ENCODE measurements at places on chromosomes 13 and 19. TPM values are rescaled to one million over a fixed set of nuclear protein-coding genes. Genes with fewer than 3 reads are reported as not detected.

CEACAM16 gene
- total RNA-seq, result not detected

S1PR4 gene
- not detected for total RNA-seq

KLK2 gene
- total RNA-seq, result not detected

PNMA8B gene
- total RNA-seq, result 1.8 TPM

ZNF208 gene
- total RNA-seq, result 0.41 TPM

DNA sequence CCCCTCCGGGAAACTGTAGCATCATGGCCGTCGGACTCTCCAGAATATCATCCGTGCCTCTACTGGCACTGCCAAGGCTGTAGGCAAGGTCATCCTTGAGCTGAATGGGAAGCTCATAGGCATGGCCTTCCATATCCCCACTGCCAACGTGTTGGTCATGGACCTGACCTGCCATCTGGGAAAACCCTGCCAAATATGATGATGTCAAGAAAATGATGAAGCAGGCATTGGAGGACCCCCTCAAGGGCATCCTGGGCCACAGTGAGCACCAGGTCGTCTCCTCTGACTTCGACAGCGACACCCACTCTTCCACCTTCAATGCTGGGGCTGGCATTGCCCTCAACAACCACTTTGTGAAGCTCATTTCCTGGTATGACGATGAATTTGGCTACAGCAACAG is 41.9 kb upstream of the CALM3 start:
- DNase-seq, result no peak

GRCh38 chr19:5369962-5370367 is 29.4 kb upstream of the PTPRS start:
- no peak for DNase-seq

DNA sequence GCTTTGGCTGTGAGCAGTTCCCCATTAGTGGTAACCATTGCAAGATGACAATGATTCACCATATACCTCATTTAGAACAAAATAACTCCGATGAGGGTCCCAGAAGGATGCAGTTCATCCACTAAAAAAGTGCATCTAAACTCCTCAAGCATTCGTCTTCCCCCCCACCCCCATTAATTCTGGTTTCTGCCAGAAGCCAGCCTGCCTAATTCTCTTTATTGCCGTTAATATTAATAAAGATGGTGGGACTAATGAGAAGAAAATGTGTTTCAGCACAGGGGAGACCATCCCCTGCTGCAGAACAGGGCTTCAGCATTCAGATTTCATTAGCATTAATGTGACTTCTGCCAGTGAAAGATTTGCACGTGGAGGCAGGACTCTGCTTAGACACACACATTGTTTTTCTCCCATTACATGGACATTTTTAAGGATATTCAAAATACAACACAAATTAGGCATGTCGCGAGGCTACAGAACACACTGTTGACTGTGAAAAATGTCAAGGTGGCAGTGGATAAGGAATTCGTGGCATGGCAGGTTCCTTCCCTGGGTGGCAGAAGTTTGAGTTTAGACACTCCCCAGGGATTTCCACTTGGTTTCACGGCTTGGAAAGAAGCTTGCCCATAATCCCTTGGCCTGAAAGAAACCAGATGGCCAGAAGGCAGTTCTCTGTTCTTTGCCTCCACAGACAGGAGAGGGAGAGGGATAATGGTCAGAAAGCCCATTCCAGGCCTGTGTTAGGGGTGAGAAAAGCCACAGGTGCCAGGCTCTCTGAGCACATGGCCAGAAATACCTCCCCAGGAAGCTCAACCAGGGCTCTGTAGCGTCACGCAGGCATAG is 236.5 kb downstream of the FOXO1 start:
- DNase-seq, result no peak

KRTDAP gene
- total RNA-seq, result not detected

- DNase-seq, result peak; percentile 44
These were observed 15.2 kb upstream of the MYO1F start for GRCh38 chr19:8592231-8593009.

LMTK3 gene
- 2.3 TPM for total RNA-seq

DNA sequence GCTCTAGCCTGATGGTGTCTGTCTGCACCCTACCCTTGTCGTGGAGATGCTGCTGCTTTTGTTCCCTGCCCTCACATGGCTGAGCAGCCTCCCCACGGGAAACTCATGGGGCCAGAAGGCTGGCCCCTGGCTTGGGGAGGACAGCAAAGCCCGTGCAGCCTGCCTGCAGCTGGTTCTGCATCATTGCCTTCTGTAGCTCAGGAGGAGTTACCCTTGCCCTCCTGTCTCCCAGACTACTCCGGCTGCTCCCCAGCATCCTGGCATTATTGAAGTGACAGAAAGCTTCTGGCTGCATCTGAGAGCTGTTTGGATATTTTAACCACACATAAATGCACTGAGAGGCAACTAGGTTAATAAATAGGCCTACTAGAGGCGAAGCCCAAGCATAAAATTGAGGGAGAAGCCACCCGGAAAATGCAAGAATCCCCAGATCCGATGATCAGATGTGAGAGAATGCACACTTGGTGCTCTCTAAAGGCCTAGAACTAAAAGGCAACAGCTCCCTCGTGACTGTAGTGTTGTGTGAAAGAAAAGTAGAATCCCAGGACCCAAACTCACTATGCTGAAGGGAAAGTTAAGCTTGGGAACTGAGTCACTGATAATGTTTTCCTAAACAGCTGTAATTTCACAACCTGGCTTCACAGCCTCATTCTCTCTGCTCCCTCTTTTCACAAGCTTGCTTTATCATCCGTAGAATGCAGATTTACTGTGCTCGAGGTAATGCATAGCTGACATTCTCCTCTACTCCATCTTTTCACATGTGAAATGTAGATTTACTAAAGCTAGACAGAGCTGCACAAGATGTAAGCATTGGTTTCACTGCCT is 110.8 kb downstream of the TNFRSF19 start:
- DNase-seq, result peak; percentile 65

GRCh38 chr13:42401376-42401775 is 129.4 kb downstream of the AKAP11 start:
- no peak for DNase-seq

PTH2 gene
- not detected for total RNA-seq

ZNF8 gene
- total RNA-seq, result 9.4 TPM

- no peak for DNase-seq
These were observed at the start of gene TMIGD2 for GRCh38 chr19:4302243-4302640. Gene TMIGD2 (minus strand): TSS chr19:4302389. CDS start chr19:4302385, 4 bp downstream.

TUBA3C gene
- not detected for total RNA-seq

DNA sequence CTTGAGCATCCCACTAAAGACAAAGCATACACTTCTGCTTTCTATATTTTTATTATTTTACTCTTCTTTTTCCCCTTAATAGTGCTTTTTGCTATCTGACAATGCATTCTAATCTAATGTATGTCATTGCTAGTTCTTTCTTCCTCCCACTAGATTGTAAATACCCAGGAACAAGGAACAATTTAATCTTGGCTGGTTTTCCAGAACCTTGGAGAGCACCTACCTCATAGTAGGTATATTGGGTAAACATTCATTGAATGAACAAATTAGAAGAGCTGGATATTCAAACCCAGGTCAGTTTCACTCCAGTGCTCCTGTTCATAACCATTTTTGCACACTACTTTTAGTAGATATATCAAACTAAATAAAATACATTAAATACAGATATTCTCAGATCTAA is 1617.6 kb upstream of the SLC10A2 start:
- no peak for DNase-seq

DNA sequence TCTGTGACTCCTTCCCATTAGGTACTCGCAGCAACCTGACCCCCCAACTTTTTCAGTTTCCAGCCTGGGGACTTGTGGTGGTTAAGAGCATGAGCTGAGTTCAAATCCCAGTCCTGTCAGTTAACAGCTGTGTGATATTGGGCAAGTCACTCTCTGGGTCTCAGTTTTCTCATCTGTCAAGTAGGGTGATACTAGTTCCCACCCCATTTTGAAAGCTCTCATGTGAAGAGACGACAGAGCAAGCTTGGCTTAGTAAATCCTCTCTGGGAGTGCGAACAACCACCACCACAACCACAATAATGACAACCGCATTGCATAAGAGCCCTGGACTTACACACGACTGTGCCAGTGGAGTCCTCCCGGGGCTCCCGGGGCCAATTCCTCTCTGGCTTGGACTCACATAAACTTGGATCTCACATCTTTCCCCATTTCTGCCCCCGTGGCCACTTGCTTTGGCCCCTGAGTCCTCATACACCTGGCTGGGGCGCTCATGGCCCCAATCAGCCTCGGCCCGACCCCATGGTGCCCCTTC is 454 bp downstream of the BLVRB start:
- DNase-seq, result no peak

- DNase-seq, result no peak
These were observed 84.6 kb downstream of the FRY start for GRCh38 chr13:32116210-32116609.

- no peak for DNase-seq
These were observed 13.2 kb downstream of the ADGRE3 start for GRCh38 chr19:14661372-14661924.

DNA sequence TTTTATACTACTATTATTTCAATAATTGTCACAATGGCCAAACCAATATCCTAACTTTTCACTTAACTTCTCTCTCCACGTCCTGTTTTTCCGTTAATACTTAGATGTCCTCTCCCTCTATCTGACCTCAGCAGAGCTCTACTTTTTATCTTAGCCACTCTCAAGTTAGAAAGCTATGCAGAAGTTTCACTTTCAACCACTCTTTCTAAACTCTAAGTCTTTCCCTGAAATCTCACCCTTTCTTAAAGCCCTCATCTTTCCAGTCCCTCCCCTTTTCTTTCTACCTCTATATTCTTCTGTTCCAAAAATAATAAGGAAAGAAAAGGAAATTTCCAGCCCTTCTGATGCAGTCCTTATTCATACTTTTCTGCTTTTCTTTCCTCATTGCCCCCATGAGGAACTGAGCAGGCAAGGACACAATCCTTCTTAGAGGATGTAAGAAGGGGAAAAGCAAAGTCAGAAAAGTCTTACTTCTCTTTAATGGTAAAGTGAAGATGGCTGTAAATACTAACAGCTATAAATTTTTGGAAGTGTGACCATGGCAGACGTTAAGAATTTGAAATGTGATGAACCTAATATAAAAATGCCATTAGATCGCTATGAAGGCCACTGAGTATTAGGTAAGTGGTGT is 23.0 kb downstream of the FAM216B start:
- DNase-seq, result no peak

Measured in kidney epithelial cell (primary cell).